ENCODE measurements at places on chromosomes 1 and 21.

GRCh38 chr21:44285138-44285992 lies at the start of gene AIRE:
Gene AIRE (plus strand): TSS chr21:44285876. CDS start chr21:44286007, 131 bp downstream.
- no peak for DNase-seq

GRCh38 chr21:28224191-28224726 lies 768.4 kb downstream of the LTN1 start:
- DNase-seq: no peak

- DNase-seq: no peak
Observed at GRCh38 chr1:168146626-168147025, 9.9 kb upstream of the GPR161 start.

- DNase-seq: no peak
Observed at GRCh38 chr1:59688976-59689375, 125.8 kb upstream of the HOOK1 start.

DNA sequence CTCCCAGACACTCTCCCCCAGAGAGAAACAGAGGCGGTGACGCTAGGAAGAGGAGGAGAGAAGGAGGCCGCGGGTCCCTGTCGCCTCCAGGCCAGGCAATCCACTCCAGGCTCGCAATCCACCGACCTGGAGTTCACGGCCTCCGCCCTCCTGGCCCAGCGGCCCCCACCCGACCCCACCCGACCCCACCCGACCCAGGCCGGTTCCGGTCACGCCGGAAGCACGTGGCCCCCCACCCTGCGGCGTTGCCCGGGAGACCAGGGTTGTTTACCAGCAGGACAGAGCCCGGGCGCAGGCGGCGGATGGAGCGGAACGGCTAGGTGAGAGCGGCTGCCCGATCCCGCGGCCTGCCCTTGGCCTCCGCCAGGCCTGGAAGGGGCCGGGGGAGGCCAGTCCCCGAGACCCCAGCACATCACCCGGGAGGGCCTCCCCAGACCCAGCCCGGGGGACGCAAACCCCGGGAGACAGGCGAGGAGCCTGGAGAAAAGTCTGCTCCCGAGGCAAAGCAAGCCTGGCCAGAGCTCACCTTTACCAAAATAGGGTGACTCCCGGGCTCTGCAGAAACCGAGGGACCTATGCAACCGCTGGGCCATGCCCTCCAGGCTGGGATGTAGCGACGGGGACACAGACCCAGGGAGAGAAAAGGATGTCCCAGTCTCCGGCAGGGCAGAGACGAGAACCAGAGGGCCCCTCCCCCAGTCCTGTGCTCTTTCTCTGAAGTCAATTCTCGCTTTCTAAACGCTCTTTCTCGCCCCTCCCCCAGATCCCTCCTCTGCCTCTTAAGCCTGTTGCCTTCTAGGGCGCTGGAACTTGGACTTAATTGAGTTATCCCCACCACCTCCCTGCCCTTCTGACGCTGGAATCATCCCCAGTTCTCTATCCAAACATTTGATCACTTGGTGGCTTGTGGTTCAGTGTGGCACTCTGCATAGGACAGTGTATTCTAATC lies at the start of the genes PLA2G2C and UBXN10:
Gene PLA2G2C, minus strand, starts transcription at position 685 of the 949 bp plus-strand sequence. CDS start 9,155 bp downstream, outside the sequence.
Gene UBXN10, plus strand, starts transcription at position 263 of the 949 bp plus-strand sequence. CDS start 4,466 bp downstream, outside the sequence.
- peak; percentile 69 for DNase-seq

GRCh38 chr1:82269431-82269830 lies 468.7 kb downstream of the ADGRL2 start:
- DNase-seq: no peak

DNA sequence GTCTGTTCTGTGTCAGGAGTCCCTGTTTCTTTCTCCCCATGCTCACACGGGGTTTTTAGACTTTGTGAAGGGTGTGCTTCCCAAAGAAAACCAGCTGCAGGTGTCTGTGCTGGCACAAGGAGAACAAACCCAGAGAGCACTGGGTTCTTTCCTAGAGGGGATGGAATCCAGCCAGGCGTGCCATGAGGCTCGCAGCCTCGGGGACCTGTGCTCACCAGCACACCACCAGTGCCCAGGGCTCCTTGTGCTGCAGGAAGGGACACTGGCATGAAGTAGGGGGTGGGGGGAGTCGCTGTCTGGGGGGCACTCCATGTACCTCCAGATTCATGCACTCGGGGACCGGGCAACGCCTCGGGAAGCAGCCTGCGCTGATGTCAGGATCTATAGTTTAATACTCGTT lies 57.9 kb downstream of the AGPAT3 start:
- DNase-seq: no peak

- DNase-seq: no peak
Observed at GRCh38 chr1:57036641-57037579, 71.1 kb upstream of the C8B start.

- DNase-seq: no peak
Observed at GRCh38 chr1:38746941-38747600, 112.5 kb downstream of the RRAGC start.

DNA sequence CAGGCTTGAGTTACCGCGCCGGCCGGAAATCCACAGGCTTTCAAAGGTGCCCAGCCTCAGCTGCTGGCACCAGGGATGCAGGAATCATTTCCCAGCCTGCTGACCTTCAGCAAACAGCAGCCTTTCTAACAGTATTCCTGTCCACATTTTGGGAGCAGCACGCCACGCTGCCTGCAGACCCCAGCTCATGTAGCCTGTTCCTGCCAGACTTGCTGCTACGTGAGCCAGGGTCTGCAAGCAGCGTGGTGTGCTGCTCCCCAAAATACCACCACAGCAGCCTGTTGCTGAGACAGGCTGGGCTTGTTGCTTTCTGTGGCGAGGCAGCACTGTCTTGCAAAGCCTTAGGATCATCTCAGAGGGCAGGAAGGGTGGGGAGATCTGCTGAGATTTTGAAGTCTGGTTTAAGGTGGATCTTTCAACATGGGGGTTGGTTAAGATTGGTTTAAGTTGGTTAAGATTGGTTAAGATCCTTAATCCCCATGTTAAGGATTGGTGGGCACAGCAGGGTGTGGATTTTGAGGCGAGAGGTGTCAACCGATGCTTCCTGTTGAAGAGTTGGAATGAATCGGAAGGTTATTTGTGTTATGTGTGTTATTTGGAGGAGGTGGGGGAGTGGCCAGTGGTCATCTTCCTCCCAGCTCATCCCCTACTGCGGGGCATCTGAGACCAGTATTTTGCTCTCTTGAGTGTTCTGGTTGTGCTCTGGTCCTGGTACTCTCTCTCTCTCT lies 12.9 kb downstream of the FAAH start:
- DNase-seq: no peak

DNA sequence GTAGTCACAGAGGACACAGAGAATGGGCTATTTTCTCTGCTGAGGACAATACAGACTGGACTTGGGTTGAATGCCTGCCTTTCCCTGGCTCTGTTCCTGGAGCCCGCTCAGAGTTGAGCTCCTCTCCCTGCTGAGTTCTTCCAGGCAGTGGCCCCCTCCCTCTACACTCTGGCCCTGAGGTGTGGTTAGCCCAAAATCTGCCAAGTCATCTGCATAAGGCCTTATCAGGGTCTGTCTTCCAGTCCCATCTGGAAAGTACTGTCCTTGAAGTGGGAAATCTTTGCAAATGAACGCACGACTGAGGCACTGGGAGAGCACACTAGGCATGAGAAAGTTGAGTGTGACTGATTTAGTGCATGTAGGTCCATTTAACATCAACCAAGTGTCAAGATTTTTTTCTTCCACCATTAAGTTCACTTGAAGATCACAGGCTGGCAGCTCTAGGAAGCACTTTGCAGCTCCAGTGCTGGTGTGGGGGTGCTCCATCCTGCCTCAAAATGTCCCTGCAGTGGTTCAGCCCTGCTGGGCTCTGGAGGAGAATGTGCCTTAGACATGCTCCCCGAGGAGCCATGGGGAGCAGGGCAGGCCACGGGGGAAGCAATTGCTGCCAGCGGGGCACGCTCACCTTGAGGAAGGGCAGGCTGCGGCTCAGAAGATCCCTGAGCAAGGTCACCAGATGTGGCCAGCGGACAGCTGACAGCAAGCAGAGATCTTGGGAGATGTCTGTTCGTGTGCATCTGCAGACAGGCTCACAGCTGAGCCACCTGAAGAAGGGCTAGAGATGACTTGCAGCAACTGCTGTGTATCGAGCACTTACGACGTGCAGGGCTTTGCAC lies 41.5 kb downstream of the IER5 start:
- DNase-seq: no peak

GRCh38 chr1:89802051-89802450 lies 18.8 kb upstream of the LRRC8D start:
- DNase-seq: no peak

Data from stimulated activated CD4-positive, alpha-beta T cell treated with anti-CD3 and anti-CD28 coated beads, Interleukin-4, amount 100 ng/mL, for 48 hours (primary cell).